Endothelial cell (in vitro differentiated cells): ENCODE measurements at places on chromosomes 5 and 9.

DNA sequence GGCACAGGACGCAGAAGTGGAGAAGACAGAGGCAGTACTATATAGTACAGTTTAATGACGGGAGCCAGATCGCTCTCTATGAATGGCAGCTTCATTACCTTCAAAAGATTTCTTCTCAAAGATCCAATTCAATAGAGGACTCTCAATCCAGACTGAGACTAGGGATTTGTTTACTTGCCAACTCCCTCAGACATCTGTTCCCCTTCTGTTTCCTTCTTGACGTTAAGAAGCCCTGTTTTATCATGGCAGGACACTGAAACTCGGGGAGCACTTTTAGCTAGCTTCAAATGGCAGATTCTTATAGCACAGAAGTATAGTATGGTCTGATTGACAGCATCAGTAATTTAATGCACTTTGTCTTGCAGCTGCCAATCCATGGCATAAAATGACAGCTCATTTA is 747.3 kb upstream of the C9orf72 start:
- no peaks in the 10 kb centered on the region for H3K27me3 ChIP-seq
- no peaks in the 10 kb centered on the region for H3K36me3 ChIP-seq
- no peak for DNase-seq
- no peaks in the 10 kb centered on the region for H3K4me1 ChIP-seq
- H3K4me3 ChIP-seq = no peak overlapping the region

- H3K27me3 ChIP-seq = no peaks in the 10 kb centered on the region
- DNase-seq = peak; percentile 53
- H3K4me3 ChIP-seq = no peak overlapping the region
- H3K27ac ChIP-seq = no peak overlapping the region
These were observed 676.5 kb downstream of the DMRTA1 start for GRCh38 chr9:23123048-23123632.

- no peaks in the 10 kb centered on the region for H3K4me1 ChIP-seq
- no peak overlapping the region for H3K27ac ChIP-seq
- no peak overlapping the region for H3K4me3 ChIP-seq
These were observed 38.2 kb upstream of the DMXL1 start for GRCh38 chr5:119032656-119033055.

GRCh38 chr9:116002181-116002580 is 151.4 kb upstream of the PAPPA start:
- H3K36me3 ChIP-seq = no peaks in the 10 kb centered on the region
- no peak for DNase-seq
- no peak overlapping the region for H3K27ac ChIP-seq
- H3K4me1 ChIP-seq = no peaks in the 10 kb centered on the region
- H3K4me3 ChIP-seq = no peak overlapping the region

- H3K4me1 ChIP-seq = no peaks in the 10 kb centered on the region
- H3K27ac ChIP-seq = no peak overlapping the region
- H3K27me3 ChIP-seq = no peaks in the 10 kb centered on the region
- no peak for DNase-seq
These were observed 706.1 kb upstream of the PTPRD start for GRCh38 chr9:11318946-11319345.

- H3K27ac ChIP-seq = no peak overlapping the region
- H3K4me1 ChIP-seq = peaks cover 36% of the 10 kb centered on the region
- no peak overlapping the region for H3K4me3 ChIP-seq
- H3K27me3 ChIP-seq = peaks cover 5% of the 10 kb centered on the region
- peaks cover 9% of the 10 kb centered on the region for H3K36me3 ChIP-seq
- DNase-seq = no peak
These were observed 214.4 kb downstream of the SEMA6A start for GRCh38 chr5:116360008-116360853.

DNA sequence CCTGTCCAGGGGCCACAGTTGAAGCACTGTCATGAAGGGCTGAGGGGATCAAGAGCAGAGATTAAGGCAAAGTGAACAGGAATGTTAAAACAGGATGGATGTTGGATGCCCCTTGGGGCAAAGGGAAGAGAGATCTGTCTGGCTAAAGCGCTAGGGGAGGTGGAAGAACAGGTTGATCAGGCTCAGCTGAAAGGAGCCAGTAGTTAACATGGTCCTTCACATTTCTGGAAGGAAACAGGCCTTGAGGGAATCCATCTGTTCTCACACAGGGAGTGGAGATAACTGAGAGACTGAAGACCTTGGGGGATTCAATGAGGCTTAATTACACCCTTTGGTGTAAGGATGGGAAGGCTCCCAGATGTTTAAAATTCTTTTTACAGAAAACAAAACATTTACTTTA is 5.8 kb downstream of the HAPLN1 start:
- no peak for DNase-seq
- H3K27ac ChIP-seq = no peak overlapping the region
- H3K27me3 ChIP-seq = peaks cover 2% of the 10 kb centered on the region
- H3K36me3 ChIP-seq = no peaks in the 10 kb centered on the region
- H3K4me3 ChIP-seq = no peak overlapping the region

GRCh38 chr5:177620560-177620959 is 20.6 kb downstream of the B4GALT7 start:
- no peak for DNase-seq
- no peaks in the 10 kb centered on the region for H3K27me3 ChIP-seq
- H3K4me1 ChIP-seq = no peaks in the 10 kb centered on the region
- H3K36me3 ChIP-seq = peaks cover 8% of the 10 kb centered on the region

DNA sequence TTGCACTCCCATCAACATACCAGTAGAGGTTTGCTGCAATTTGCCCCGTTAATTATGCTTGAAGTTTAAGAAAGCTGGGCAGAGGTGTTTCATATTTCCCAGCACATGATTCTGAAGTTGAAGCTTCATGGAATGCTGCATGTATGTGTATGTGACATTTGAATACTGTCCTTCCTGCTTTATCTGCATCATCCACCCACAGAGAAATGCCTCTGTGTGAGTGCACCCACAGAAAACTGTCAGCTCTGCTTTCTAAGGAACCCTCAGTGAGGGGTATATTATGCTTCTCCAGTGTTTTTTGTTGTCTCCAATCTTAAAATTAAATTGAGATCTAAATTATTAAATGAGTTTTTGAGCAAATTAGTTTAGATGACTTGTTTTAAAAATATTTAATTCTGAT is 358.1 kb upstream of the PIK3R1 start:
- H3K4me3 ChIP-seq = no peak overlapping the region
- H3K36me3 ChIP-seq = no peaks in the 10 kb centered on the region
- H3K27ac ChIP-seq = no peak overlapping the region
- no peaks in the 10 kb centered on the region for H3K4me1 ChIP-seq
- DNase-seq = no peak

DNA sequence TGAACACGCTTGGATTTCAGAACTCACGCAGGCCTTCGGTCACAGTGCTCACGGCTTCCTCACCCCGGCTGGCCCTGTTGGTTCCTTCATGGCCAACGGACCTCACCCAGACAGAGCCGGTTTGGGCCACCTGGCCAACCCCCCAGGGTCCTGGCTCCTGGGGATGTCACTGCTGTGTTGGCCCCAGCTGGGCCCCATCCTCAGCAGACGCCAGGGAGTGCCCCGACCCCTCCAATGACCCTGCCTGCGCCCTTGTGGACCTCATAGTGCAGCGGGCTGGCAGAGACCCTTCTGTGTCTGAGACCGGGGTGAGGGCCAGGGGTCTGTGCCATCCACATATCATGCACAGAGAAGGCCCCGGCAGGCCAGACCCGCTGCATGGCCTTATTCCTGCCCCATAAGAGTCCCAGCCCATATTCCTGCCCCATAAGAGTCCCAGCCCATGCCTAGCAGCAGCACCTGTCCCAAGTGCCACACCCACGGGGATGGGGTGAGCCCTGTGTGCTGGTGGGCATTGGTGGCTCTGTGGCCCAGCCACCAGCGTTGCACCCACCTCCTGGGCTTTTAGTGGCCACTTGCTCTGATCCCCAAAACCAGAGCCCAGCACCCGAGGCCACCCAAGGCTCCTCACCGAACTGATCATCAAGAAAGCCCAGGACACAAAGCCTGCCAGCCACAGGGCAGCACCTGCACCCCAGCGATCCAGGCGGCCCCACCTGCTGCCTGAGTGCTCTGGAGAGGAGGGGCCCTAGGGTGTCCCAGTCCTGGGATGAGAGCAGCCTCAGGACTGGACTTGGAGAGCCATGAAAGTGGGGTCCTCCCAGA is 1.3 kb upstream of the LPCAT1 start:
- H3K27ac ChIP-seq = no peak overlapping the region
- peaks cover 11% of the 10 kb centered on the region for H3K4me1 ChIP-seq
- H3K4me3 ChIP-seq = peak overlapping the region; percentile 51

GRCh38 chr9:74953235-74953751 is 581 bp upstream of the C9orf40 start:
- H3K36me3 ChIP-seq = no peaks in the 10 kb centered on the region
- peak overlapping the region; percentile 91 for H3K4me3 ChIP-seq
- peak overlapping the region; percentile 75 for H3K27ac ChIP-seq
- DNase-seq = no peak
